Immature natural killer cell (primary cell): ENCODE measurements at places on chromosomes 2 and 18.

DNA sequence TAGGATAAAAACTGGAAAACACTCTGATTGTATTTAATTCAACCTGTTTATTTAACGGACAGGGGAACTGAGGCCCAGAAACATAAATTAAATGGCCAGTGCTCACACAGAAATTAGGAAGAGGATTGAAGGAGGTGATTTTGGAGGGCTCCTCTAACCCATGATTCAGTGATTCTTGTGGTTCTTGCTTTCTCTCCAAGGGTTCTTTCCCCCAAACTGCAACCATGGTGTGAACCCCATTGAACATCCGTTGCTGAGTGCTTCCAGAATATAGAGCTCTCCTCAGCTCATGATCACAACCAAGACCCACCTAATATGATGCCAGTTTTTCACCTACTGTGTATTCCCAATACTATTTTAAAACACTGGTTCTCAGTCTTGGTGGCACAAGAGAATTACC is 41.4 kb downstream of the BMP10 start:
- no peak for DNase-seq

GRCh38 chr2:223936862-223937326 is 8.2 kb downstream of the WDFY1 start:
- no peak for DNase-seq

- DNase-seq, result no peak
These were observed 819 bp upstream of the NCOA1 start for GRCh38 chr2:24490181-24490689.

DNA sequence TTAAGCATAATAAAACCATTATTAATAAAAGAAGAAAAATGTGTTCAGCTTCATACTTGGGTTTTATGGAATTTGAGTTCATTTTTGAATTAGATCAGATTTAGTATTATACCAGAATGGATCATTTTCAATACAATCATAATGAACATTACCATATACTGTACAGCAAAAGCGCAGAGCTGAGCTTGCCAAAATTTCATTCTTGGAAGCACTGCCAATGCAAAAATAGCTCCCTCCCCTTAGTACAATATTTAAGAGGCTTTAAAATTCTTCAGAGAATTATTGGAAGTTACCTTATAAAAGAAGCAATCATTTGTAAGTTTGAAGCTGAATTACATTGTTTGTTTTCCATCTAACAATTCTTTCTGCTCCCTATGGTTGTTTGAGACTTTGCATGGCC is 938.1 kb upstream of the SLC39A10 start:
- no peak for DNase-seq

DNA sequence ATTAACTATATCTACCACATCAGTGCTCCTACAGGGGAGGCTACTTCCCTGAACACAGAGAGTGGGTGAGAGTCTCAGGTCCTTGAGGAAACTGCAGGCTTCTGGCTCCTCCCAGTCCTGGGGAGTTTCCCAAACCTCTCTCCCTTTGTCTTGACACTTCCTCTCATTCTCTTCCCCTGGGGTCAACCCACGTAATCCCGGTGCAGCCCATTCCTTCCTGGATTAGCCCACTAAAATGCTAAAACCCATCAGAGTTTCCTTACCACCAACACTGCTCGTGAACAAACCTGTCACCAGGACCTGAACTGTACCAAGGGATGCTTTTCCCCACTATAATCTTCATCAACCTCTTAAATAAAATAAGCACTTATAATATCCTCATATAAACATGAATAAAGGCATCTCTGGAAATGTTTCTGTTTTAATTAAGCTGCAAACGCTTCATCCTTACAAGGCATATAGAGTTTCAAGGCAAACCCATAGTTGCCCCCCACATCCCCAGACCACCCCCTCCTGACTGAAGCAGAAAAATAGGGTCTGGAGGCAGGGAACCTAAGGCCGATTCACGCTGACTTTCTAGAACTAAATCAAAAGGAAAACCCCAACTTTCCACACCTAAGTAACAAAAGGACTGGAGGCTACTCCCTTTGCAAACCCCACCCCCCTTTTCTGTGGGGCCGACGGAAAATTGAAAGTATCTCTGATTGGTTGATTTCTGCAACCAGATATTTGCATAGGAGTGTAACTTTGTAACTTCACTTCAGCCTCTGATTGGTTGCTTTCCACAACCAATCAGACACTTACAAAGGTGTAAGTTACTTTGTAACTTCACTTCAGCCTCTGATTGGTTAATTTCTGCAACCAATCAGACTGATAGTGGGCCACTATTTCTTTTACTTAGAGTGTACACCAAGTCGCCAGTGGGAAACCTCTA is 19.0 kb downstream of the TMSB10 start:
- DNase-seq, result no peak

DNA sequence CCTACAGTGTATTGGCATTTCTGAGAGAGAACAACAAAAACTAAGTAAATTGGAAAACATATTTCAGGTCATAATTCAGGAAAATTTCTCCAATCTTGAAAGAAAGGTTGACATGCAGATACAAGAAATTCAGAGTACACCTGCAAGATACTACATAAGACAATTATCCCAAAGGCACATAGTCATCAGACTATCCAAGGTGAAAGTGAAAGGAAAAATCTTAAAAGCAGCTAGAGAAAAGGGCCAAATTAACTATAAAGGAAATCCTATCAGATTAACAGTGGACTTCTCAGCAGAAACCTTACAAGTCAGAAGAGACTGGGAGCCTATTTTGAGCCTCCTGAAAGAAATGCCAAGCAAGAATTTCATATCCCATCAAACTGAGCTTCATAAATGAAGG is 449.0 kb upstream of the MMADHC start:
- no peak for DNase-seq

DNA sequence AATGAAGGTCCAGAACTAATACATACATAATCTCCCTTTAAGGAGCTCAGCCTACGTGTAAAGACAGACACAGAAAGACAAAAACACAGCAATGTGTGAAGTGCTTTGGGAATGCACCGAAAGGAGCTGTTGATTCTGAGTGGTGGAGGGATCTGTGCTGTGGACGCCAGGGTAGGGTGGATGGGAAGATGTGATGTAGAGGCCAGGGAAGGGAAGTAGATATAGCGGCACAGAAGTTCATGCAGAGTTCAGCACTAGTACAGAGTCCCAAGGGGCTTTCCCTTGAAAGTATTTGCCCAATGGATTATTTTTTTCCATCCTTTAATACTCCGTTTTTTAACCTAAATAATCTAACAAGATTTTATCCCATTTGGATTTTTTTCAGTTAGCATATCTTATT is 32.1 kb upstream of the DOCK10 start:
- no peak for DNase-seq

- no peak for DNase-seq
These were observed 154.4 kb downstream of the RAD51AP2 start for GRCh38 chr2:17363846-17364245.

DNA sequence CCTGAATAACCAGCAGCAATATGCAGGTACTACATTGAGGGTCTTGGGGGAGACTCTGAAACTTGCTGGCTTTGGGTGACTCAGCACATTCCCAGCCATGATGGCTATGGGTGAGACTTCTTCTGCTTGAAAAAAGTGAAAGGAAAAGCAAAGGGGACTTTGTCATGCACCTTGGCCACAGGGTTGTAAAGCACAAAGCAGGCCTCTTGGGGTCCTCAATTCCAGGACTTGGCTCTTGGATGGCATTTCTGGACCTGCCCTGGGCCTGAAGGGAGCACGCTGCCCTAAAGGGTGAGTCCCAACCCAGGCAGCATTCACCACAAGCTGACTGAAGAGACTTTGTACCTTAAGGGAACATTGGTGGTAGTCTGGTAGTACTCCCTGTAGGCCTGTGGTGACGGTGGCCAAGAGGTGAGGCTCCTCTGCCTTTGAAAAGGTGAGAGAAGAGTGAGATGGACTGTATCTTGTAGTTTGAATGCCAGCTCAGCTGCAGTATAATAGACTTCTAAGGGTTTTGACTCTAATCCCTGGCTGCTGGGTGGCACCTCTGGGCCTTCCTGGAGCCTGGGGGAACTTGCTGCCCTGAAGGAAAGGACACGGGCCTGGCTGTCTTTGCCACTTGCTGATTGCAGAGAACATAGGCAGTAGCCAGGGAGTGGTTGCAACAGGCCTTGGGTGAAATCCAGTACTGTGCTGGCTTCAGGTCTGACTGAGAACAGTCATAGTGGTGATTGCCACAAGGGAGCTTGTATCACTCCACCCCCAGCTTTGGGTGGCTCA is 36.5 kb upstream of the CYTIP start:
- no peak for DNase-seq

DNA sequence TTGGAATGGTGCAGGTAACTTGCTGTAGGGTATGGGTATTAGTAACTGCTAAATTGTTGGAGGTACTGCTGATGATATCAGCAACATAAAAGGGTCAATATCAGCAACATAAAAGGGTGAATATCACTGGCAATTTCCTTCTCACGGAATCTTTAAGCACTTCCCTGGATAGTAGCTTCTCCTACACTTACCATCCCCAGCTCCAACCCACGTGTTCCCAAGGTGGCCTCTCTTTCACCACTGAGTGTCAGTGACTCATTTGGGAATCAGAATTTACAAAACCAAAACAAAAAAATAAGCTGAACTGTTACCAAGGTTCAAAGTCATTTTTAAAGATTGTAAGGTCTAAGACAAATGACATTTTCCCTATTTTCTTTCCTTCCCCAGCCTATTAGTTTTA is 70.8 kb downstream of the LRP2 start:
- no peak for DNase-seq

- DNase-seq, result no peak
These were observed 6.7 kb upstream of the OTOF start for GRCh38 chr2:26484579-26484978.

DNA sequence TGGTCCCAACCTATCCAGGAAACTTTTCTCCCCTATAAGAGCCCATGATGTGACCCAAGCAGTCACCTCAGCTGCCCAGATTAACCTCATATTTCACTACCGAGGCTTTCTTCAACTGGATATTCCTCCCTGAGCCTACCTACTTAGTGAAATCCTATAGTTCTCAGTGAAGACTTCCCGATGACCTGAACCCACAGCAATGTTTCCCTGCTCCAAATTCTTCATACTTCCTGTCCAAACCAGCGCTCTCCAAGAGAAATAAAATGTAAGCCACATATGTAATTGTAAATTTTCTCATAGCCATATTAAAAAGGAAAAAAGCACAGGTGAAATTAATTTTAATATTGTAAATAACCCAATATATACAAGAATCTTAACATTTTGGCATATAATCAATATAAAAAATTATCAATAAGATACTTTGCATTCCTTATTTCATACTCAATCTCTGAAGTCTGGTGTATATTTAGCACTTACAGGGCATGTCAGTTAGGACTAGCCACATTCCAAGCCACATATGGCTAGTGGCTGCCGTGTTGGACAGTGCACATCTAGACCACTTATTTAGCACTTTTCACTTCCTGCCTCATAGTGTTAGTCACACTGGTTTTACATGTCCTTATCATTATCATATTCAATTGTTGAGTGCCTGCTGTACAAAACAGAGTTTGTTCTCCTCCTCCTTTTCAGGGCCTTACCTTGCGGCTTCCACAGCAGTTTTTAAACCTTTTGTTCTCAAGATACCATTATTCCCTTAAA is 1.9 kb upstream of the STAT4 start:
- peak; percentile 81 for DNase-seq

- no peak for DNase-seq
These were observed 479.2 kb upstream of the ACVR2A start for GRCh38 chr2:147365622-147366021.

DNA sequence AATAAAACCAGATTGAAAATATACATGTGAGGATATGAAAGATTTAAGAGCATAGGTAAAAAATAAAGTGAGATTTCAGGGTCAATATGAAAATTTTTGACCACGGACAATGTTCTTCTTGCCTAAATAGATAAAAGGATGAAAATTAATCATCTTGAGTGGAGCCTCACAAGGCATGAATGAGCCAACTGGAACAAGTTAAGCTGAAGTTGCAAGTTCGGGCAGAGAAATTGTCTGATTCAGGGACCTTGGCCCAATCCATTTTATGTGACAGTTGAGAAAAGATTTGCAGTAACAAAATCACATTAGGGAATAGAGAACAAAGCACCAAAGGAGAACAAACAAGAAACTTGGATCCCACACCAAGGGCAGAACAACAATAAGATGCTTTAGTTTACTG is 305.3 kb downstream of the TMX3 start:
- no peak for DNase-seq

- no peak for DNase-seq
These were observed 8.9 kb upstream of the LRRFIP1 start for GRCh38 chr2:237618449-237618848.

DNA sequence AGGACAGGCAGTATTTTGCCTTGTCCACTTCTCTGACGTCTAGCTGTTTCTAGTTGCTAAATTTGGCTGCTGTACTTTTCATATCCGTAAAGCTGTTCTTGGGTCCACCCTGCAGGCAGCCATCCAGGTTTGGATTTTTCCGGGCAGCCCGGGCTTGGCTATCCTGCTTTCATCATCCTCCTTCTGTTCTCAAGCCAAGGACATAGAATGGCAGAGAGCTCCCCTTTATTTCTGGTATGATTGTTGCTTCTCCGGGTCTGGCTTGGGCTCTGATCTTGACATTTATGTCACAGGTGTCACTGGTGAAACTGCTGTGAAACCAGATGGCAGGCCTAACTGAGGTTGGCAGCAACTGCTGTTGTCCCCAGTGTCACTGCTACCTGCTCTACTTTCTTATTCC is 35.5 kb downstream of the SCN2A start:
- DNase-seq, result no peak

DNA sequence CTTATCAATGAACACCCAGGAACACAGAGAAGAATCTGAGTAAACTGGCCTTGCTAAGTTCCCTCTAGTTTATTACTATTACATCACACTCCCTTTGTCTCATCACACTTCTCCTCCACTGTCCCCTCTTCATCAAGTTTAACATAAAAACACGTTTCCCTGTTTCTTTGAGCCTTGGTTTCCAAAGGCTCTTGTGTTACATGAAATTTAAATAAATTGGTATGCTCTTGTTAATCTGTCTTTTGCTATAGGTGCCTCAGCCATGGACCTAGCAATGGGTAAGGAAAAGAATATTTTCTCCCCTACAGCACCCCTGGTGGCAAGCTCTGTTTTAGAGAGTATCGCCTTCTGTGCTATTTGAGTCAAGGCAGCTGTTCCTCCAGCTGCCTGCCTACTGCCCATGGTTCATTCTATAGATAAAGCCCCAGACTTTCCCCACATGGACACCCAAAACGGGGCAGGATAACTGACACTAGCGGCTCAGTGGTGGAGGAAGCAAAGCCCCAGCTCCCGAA is 31.8 kb downstream of the TGIF1 start:
- DNase-seq, result peak; percentile 33

GRCh38 chr2:241135737-241136136 is 13.5 kb downstream of the PASK start:
- no peak for DNase-seq

- no peak for DNase-seq
These were observed 359.7 kb downstream of the MBD2 start for GRCh38 chr18:53864770-53865169.
